ENCODE measurements at places on chromosomes 12 and 14.

GRCh38 chr12:5177096-5177495 is 133.4 kb downstream of the KCNA5 start:
- H3K4me1 ChIP-seq, result peaks cover 43% of the 10 kb centered on the region
- DNase-seq, result no peak
- no peaks in the 10 kb centered on the region for H3K36me3 ChIP-seq
- H3K27me3 ChIP-seq, result peaks cover 3% of the 10 kb centered on the region
- H3K4me3 ChIP-seq, result no peak overlapping the region
- H3K27ac ChIP-seq, result peak overlapping the region; percentile 74

GRCh38 chr12:67792185-67792584 is 143.6 kb downstream of the DYRK2 start:
- no peak for DNase-seq
- H3K36me3 ChIP-seq, result no peaks in the 10 kb centered on the region
- H3K4me3 ChIP-seq, result no peak overlapping the region
- no peak overlapping the region for H3K27ac ChIP-seq
- no peaks in the 10 kb centered on the region for H3K27me3 ChIP-seq

- no peaks in the 10 kb centered on the region for H3K36me3 ChIP-seq
- no peak for DNase-seq
- H3K4me3 ChIP-seq, result no peak overlapping the region
These were observed 513.2 kb upstream of the MIS18BP1 start for GRCh38 chr14:45766247-45766646.

DNA sequence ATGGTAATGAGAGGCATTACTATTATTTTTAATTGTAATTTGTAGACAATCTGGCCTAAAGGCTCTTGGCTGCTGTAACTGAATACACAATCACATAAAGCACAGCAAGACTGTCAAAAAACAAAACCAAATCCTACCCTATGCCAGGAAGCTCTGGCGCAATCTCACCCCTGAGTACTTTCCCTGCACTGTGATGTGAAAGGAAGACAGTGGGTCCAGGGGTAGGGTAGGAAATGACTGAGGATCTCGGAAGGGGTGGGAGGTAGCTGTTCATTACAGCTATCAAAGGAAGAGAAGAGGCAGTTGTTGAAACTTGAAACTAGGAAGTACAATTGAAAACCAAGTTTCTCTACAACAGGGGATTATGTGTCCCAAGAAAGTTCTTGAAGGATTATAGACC is 202.8 kb downstream of the ANO2 start:
- H3K4me3 ChIP-seq, result no peak overlapping the region
- peaks cover 54% of the 10 kb centered on the region for H3K27me3 ChIP-seq
- H3K36me3 ChIP-seq, result no peaks in the 10 kb centered on the region
- DNase-seq, result no peak
- no peak overlapping the region for H3K27ac ChIP-seq
- no peaks in the 10 kb centered on the region for H3K4me1 ChIP-seq

DNA sequence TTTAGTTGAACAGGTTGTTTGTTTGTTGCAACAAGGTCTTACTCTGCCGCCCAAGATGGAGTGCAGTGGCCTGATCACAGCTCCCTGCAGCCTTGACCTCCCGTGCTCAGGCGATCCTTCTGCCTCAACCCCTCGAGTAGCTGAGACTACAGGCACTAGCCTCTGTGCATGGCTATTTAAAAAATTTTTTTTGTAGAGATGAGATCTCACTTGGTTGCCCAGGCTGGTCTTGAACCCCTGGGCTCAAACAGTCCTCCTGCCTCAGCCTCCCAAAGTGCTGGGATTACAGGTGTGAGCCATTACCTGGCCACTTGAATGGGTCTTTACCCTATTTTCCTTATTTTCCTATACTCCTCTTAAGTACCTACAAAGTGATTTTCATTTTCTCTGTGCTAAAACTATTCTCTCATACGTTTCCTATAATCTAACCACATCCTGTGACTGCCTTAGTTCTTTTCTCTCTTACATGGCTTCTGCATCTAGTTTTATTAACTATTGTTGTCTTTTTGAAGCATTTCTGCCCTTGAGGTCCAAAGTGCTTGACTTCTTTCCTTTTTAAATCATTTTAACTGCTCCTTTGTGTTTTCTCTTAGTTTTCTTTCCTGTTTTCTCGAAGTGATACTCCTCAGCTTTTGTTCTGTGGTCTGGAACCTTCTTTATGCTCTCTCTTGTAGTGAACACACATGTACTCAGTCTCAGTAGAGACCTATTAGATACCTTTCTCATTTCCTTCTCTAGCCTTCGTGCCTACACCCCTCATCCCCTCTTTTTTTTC is 14.1 kb downstream of the GPX2 start:
- H3K4me1 ChIP-seq, result no peaks in the 10 kb centered on the region
- no peak overlapping the region for H3K4me3 ChIP-seq
- H3K36me3 ChIP-seq, result peaks cover 59% of the 10 kb centered on the region
- H3K27ac ChIP-seq, result no peak overlapping the region
